SJCRH30 (cell line): ENCODE measurements at places on chromosomes 7 and 10. TPM values are rescaled to one million over a fixed set of nuclear protein-coding genes. Genes with fewer than 3 reads are reported as not detected.
A peak's percentile ranks its signal among the peaks of the same experiment; 100 is the strongest.

Gene CYP2E1
- total RNA-seq = 0.03 and 0.06 TPM in 2 replicates

GRCh38 chr7:97466071-97466470, 265.8 kb upstream of the TAC1 start:
- peaks cover 4% of the 10 kb centered on the region; the same call in 1 of the 2 replicates for H3K27me3 ChIP-seq
- H3K4me1 ChIP-seq = no peaks in the 10 kb centered on the region
- no peak overlapping the region for H3K27ac ChIP-seq
- no peaks in the 10 kb centered on the region for H3K36me3 ChIP-seq
- no peak for DNase-seq

DNA sequence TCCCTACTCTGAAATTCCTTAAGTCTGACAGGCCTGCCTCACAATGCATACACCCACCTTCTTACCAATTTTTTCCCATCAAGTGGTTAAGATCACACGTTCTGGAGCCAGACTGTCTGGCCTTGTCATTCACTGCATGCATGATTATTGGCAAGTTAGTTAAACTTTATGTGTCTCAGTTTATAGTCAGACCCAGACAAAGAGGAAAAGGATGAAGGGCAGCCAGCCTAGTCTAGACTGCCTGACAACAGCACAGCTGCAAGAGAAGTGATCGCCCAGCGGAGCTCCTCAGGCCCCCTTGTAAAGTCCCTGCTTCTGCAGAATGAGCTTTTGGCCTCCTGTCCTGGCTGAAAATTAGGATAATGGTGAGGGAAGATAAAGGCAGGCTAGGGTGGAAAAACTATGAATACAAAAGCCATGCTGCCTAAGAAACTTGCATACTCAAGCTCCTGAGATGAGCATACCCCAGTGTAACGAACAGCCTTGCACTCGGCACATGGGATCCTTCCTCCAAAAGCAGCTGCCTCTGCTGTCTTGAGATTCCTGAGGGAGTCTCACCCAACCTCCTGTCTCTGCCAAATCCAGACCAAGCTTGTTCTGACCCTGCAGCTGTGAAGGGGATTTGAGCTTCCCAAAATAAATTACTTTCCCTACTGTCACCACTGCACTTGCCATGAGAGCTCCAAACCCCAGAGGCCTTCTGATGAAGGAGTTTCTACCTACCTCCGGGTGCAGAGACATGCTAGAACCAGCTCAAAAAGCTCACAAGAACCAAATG, 26.7 kb upstream of the MRLN start:
- no peaks in the 10 kb centered on the region for H3K4me1 ChIP-seq
- no peaks in the 10 kb centered on the region for H3K27me3 ChIP-seq
- no peaks in the 10 kb centered on the region for H3K36me3 ChIP-seq
- H3K27ac ChIP-seq = peak overlapping the region; percentile 61
- 0 out of 2 replicates have a peak overlapping the region, but pooled peaks have one; percentile 13 for H3K4me3 ChIP-seq

DNA sequence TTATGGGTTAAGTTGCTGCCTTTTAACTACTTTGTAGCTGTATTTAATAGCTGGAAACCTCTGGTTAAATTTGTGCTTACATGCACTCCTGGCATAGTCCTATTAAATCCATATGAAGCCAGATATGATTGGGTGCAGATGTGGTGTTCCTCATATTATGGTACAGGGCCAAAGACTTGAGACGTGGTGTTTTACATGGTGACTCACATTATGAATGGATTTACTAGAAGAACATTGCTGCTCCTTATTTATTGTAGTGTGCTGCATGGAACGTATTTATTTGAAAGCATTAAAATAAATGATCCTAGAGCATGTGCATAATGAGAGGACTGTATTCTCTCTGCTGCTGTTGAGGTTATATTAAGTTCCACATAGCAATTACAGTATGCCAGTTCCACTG, 224.1 kb downstream of the SLC25A13 start:
- H3K4me3 ChIP-seq = no peak overlapping the region
- H3K27ac ChIP-seq = no peak overlapping the region
- no peaks in the 10 kb centered on the region for H3K4me1 ChIP-seq

- no peak overlapping the region for H3K4me3 ChIP-seq
- no peak for DNase-seq
- H3K27me3 ChIP-seq = no peaks in the 10 kb centered on the region
- H3K4me1 ChIP-seq = peaks cover 17% of the 10 kb centered on the region
- H3K36me3 ChIP-seq = no peaks in the 10 kb centered on the region
- H3K27ac ChIP-seq = no peak overlapping the region
These were observed 9.1 kb upstream of the PROSER2 start for GRCh38 chr10:11813855-11814567.

Gene PNLIPRP1
- total RNA-seq = not detected in 2 replicates

GRCh38 chr10:68172324-68172723, 59.6 kb downstream of the ATOH7 start:
- no peak for DNase-seq
- no peak overlapping the region for H3K27ac ChIP-seq
- no peaks in the 10 kb centered on the region for H3K27me3 ChIP-seq
- no peaks in the 10 kb centered on the region for H3K36me3 ChIP-seq

DNA sequence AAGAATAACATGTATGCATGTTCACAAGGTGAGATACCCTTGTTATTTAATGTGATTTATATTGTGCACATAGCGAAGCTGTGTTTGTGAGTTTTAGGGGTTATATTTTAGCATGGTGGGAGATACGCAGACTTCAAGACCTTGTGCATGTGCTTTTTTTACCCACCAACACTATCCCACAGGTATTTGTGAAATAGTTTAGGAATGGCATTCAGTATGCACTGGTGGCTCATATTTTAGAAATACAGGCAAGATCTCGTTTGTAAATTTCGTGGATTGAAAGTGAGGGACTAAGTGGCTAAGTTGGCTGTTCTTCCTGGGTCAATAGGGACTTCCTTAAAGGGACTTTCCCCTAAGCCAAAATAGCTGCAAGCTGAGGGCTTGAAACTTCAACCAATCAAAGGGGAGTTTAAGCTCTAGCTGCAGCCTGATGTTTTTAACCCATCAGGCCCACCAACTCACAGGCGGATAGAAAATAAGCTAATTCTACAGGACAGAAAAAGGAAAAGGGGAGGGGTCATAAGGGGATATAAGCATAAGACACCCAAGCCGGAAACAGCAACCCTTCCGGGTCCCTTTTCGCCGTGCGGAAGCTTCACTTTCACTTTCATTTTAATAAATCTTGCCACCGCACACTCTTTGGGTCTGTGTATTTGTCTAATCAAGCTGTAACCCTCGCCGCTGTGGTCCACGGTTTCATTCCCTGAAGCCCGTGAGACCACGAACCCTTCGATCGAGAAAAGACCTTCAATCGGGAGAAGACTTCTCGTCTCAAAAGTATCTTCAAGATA, 291.0 kb downstream of the GPR158 start:
- H3K27ac ChIP-seq = peak overlapping the region; percentile 62
- H3K27me3 ChIP-seq = no peaks in the 10 kb centered on the region
- H3K4me3 ChIP-seq = peak overlapping the region; percentile 64
- H3K36me3 ChIP-seq = no peaks in the 10 kb centered on the region
- peak; percentile 84 for DNase-seq
- H3K4me1 ChIP-seq = no peaks in the 10 kb centered on the region

Gene GHRHR
- not detected in 2 replicates for total RNA-seq

Gene CDH23
- 0.02 and 0.18 TPM in 2 replicates for total RNA-seq

DNA sequence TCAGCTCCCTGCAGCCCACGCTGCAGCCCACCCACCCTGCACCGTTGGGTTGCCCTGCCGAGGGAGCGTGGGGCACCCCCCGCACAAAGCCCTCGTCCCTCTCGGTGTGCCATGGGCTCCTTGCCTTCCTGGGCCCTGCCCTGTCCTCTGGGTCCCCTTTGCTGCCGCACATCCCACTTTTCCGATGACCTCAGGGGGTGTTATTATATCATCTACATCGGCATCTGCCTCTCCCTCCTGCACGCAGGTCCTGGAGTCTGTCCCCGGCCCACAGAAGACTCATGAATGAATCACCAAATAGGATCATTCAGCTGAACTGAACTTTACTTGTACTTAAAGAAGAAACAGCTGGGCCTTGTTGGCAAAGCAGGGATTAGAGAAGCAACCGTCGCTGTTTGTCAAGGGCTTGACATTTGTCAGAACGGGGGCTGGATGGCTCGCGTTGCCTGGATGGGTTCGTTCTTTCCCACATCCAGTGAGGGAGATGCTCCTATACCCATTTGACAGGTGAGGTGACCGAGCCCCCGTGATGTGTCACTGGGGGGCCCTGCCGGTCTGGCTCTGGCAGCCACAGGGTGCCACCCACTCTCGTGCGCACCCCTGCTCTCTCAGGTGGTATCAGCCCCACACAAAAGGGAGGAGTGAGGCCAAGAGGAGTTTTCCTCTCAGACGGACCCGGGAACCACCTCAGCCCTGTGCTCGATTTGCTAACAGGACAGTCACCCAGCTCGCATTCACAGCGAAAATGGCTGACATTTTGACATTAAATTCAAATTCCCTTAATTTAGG, 58.6 kb upstream of the EBF3 start:
- no peaks in the 10 kb centered on the region for H3K27me3 ChIP-seq
- peaks cover 32% of the 10 kb centered on the region for H3K4me1 ChIP-seq

- DNase-seq = peak; percentile 42
- no peaks in the 10 kb centered on the region for H3K27me3 ChIP-seq
- H3K27ac ChIP-seq = no peak overlapping the region
- no peak overlapping the region for H3K4me3 ChIP-seq
These were observed 25.8 kb downstream of the TES start for GRCh38 chr7:116236020-116236630.

DNA sequence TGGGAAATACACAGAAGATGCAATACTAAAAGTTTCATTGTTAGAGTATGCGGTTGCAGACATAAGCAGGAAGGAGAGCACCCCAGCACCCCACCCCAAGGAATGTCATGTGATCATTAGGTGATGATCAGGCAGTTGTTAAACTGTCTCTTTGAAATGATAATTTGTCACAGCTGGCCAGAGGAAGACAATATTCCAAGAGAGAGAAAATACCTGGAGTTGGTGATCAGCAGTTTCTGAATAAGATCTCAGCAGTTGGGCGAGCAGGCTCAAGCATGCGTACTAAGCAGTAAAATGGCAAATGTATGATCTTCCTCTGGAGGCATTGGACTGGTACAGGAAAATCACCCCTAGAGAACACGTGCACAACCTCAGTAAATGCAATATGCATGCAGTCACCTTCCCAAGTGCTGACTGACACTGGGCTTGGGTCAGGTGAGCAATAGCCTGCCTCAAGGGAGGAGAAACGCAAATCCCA, 250.1 kb upstream of the MBL2 start:
- no peak overlapping the region for H3K27ac ChIP-seq
- no peaks in the 10 kb centered on the region for H3K4me1 ChIP-seq
- no peaks in the 10 kb centered on the region for H3K36me3 ChIP-seq
- DNase-seq = no peak
- no peak overlapping the region for H3K4me3 ChIP-seq

- H3K36me3 ChIP-seq = no peaks in the 10 kb centered on the region
- DNase-seq = no peak
- no peaks in the 10 kb centered on the region for H3K4me1 ChIP-seq
- no peak overlapping the region for H3K4me3 ChIP-seq
- no peak overlapping the region for H3K27ac ChIP-seq
- H3K27me3 ChIP-seq = no peaks in the 10 kb centered on the region
These were observed 32.6 kb downstream of the KLRG2 start for GRCh38 chr7:139450851-139451250.

Gene GIMAP8
- not detected in 2 replicates for total RNA-seq

GRCh38 chr10:111113238-111113960, 36.6 kb downstream of the ADRA2A start:
- no peak for DNase-seq
- H3K4me3 ChIP-seq = no peak overlapping the region
- H3K27me3 ChIP-seq = peaks cover 4% of the 10 kb centered on the region; the same call in 1 of the 2 replicates

DNA sequence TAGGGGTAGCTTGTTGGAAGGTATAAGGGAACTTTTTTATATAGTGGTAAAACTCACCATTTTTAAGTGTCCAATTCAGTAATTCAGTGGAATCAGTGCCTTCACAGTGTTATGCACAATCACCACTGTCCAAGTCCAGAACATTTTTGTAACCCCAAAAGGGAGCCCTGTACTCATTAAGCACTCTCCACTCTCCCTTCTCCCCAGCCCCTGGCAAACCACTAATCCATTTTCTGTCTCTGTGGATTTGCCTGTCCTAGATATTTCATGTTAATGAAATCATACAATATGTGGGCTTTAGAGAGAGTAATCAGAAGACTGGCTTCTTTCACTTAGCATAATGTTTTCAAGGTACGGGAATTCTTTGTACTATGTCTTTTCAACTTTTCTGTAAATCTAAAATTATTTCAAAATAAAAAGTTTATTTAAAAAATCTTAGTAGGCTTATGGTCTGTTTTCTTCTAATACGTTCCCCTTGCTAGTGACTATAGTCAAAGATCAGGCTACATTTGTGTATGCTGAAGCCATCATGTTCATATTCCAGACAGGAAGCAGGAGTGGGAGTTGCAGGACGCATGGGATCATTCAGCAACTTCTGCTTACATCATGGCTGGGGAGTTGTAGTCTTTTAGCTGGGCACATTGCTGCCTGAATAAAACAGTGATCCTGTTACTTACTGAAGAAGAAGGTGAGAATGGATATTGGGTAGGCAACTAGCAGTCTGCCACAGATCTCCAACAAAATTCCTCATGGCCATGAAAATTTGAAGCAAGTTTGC, 35.4 kb upstream of the TAX1BP1 start:
- no peak overlapping the region for H3K27ac ChIP-seq
- no peak overlapping the region for H3K4me3 ChIP-seq
- no peaks in the 10 kb centered on the region for H3K27me3 ChIP-seq
- H3K36me3 ChIP-seq = no peaks in the 10 kb centered on the region
- no peaks in the 10 kb centered on the region for H3K4me1 ChIP-seq

- no peaks in the 10 kb centered on the region for H3K27me3 ChIP-seq
- no peak overlapping the region for H3K27ac ChIP-seq
- no peaks in the 10 kb centered on the region for H3K4me1 ChIP-seq
- H3K36me3 ChIP-seq = no peaks in the 10 kb centered on the region
These were observed 23.8 kb upstream of the MSMB start for GRCh38 chr10:46069771-46070463.

Gene SVIL
- total RNA-seq = 42.5 and 65.0 TPM in 2 replicates
